ENCODE measurements at places on chromosomes 5 and 9.

- ATAC-seq: no peak
Measured at GRCh38 chr9:89383030-89383720, 64.9 kb downstream of the SECISBP2 start.

- ATAC-seq: no peak
Measured at GRCh38 chr9:6086006-6086655, 70.7 kb upstream of the RANBP6 start.

DNA sequence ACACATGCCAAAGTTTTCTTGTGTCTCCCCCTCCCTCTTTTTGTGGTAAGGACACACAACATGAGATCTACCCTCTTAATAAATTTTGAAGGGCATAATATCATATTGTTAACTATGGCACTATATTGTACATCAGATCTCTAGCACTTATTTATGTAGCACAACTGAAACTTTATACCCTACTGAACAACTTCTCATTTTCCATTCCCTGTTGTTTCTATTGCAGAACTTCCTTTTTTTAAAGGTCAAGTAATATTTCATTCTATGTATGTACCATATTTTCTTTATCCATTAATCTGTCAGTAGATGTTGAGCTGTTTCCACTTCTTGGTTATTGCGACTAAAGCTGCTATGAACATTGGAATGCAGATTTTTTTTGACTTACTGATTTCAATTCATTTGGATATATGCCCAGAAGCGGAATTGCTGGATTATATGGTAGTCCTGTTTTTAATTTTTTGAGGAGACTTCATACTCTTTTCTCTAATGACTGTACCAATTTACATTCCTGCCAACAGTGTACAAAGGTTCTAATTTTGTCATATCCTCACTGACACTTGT, 305.3 kb downstream of the PRR16 start:
- ATAC-seq: no peak

DNA sequence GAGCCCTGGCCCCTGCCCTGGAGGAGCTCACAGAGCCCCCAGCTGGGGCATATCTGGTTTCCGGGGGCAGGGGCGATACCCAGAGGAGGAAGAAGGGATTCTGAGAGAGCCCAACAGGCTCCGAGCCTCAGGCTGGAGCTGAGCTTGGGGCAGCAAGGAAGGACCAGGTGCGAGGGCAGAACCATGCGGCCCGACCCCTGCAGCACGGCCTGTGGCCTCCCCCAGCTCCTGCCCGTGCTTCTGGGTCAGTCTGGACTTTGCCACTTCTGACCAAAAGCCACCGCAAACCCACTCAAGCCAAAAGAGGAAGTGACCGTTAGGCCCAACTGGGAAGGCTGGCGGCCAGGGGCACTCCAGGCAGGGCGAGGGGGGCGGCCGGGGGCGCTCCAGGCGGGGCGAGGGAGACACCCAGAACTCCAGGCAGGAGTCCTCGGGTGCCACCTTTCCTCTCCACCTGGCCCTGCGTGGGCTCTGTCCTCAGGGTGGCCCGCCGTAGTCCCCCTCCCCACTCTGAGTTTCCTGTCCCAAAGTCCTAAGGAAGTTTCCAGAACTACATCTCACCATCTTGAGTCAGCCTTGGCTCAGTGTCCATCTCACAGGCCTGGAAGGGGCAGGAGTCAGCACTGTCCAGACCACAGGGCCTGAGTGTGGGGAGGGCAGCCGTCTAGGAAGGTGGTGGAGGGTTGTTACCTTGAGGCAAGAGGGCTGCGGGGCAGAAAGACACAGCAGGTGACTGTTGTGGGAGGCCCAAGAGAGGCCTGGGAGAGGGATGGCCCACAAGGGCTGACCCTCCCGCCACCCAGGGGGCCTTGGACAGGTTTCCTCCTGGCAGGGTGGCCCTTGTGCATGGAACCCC, 946 bp upstream of the LTC4S start:
- ATAC-seq: no peak

DNA sequence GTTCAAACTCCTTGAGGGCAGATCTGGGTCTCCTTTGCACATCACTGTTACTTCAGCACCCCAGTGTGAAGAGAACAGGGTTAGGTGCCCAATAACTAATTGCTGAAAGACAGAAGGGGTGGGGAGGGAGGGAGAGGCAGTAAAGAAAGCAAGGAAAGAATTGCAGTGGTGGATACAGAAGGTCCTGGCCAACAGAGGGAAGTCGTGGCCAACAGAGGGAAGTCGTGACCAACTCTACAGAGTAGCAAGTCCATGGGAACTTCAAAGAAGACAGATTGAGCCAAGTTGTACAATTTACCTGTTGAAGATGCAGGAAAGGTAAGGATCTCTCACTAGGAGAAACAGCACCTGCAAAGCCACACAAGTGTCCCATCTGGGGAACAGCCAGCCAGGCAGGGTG, 27.0 kb downstream of the CCNJL start:
- ATAC-seq: no peak

Measured in esophagus mucosa (tissue), 1 donor.